ENCODE measurements at places on chromosomes 7 and 10. TPM values are rescaled to one million over a fixed set of nuclear protein-coding genes. Genes with fewer than 3 reads are reported as not detected.

DNA sequence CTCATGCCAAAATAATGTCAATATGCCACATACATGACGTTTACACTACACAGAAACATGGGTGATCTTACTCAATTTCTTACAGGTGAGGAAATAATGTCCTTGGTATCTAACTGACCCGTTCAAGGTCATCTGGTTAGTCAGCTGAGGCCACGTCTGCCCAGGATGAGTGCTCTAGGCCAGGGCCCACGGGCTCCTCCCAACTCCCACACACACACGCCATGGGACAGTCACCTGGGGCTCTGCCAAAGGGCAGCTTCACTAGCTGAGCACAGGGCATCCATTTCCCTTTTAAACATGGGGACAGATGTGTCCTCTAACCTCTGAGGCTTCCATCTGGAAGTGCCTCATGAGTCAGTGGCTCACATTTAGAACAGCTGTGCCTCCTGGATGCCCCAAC lies 123.9 kb downstream of the TNS3 start:
- H3K27ac ChIP-seq: peak overlapping the region; percentile 51
- H3K4me3 ChIP-seq: no peak overlapping the region
- H3K27me3 ChIP-seq: no peaks in the 10 kb centered on the region
- DNase-seq: peak; percentile 63
- H3K36me3 ChIP-seq: no peaks in the 10 kb centered on the region

GRCh38 chr7:156041398-156041797 lies 229.1 kb upstream of the SHH start:
- H3K27me3 ChIP-seq: no peaks in the 10 kb centered on the region
- no peak overlapping the region for H3K27ac ChIP-seq
- no peaks in the 10 kb centered on the region for H3K4me1 ChIP-seq
- DNase-seq: no peak
- no peaks in the 10 kb centered on the region for H3K36me3 ChIP-seq

DNA sequence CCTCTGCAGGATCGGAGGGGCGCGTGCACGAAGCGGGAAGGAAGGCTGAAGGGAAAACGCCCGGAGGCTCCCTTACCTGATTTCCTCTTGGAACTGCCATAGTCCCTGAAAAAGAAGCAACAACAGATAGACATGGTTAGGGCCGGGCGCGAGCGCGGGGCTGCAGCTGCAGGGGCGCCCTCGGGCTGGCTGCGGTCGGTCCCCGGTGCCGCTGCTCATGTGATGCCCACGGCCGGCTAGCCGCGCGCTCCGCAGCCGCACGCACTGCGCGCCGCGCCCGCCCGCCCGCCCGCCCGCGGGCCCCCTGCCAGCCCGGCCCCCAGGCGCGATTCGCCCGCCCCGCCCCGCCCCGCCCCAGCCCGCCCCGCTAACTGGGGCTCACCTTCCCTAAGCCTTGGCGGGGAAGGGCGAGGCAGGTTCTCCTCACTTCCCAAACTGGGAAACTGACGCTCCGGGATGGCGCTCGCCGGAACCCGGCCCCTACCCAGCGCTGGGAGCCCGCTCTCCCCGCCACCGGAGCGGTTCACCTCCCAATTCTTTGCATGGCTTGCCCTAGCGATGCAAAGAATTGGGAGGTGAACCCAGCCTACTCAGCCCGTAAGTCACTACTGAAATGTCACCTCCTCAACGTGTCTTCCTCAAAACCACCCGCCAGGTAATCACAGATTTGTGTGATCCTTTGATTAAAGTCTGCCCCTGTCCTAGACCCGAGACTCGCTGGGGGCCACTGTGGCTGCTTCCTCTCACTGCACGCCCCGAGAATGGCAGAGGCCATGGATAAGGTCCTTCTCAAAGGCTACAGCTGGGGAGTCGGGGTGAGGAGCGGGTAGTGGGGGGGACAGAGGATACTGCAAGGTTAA lies 162.2 kb downstream of the SH3PXD2A start:
- no peaks in the 10 kb centered on the region for H3K36me3 ChIP-seq
- H3K4me1 ChIP-seq: peaks cover 89% of the 10 kb centered on the region
- DNase-seq: no peak
- H3K27ac ChIP-seq: peak overlapping the region; percentile 89

DNA sequence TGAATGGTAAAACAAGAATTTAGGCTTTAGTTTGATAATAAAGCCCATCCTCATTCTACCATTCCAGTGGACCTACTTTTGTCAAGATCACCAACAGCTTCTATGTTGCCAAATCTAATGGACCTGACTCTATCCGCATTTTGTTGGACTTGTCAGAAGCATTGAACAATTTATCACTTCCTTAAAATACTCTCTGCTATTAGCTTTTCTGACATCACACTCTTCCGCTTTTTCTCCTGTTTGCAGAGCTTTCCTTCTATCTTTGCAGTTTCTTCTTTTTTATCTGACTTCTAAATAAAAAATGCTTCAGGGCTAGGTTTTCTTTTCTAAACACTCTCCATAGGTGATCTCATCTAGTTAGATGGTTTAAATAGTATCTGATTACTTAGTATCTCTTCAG lies 42.7 kb upstream of the SMIM30 start:
- DNase-seq: no peak
- H3K4me3 ChIP-seq: no peak overlapping the region
- no peaks in the 10 kb centered on the region for H3K4me1 ChIP-seq
- no peaks in the 10 kb centered on the region for H3K27me3 ChIP-seq
- H3K36me3 ChIP-seq: no peaks in the 10 kb centered on the region
- no peak overlapping the region for H3K27ac ChIP-seq

DNA sequence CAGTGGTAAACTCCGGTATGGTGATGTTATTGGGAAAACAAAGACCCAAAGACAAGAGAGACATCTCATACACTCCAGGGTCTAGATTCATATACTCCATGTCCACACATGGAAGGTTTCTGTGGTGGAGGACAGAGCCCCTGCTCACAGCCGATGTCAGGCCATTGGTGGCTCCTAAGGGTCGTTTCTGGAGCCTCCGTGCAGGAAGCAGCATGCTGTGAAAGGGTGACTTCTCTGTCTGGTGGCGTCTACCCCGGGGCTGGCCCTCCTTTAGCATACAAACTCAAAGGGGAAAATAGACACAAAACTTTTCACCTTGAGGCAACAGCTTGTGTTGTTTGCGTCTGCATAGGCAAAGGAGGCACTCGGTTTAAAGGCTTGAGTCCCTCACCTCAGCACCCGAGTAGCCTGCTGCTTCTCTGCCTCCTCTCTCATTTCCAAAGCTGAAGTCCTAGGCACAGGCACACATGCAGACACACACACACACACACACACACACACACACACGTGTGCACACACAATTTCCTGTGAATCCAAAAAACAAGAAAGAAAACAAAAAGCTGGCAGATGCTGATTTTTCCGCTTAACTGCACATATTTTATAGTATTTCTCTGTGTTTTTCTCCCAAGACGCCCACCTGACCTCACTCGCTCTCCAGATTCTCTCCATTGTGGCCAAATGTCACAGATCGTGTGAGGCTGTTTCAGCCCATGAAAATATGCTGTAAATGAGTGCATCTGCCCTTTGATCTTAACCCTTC lies 601.4 kb upstream of the MGMT start:
- H3K27ac ChIP-seq: no peak overlapping the region
- peak; percentile 3 for DNase-seq
- peaks cover 13% of the 10 kb centered on the region for H3K4me1 ChIP-seq
- no peaks in the 10 kb centered on the region for H3K27me3 ChIP-seq
- no peaks in the 10 kb centered on the region for H3K36me3 ChIP-seq
- H3K4me3 ChIP-seq: no peak overlapping the region

GRCh38 chr10:90141791-90142190 lies 440.4 kb downstream of the KIF20B start:
- no peaks in the 10 kb centered on the region for H3K27me3 ChIP-seq
- no peak overlapping the region for H3K27ac ChIP-seq
- no peaks in the 10 kb centered on the region for H3K36me3 ChIP-seq
- no peaks in the 10 kb centered on the region for H3K4me1 ChIP-seq
- no peak overlapping the region for H3K4me3 ChIP-seq
- DNase-seq: no peak

DNA sequence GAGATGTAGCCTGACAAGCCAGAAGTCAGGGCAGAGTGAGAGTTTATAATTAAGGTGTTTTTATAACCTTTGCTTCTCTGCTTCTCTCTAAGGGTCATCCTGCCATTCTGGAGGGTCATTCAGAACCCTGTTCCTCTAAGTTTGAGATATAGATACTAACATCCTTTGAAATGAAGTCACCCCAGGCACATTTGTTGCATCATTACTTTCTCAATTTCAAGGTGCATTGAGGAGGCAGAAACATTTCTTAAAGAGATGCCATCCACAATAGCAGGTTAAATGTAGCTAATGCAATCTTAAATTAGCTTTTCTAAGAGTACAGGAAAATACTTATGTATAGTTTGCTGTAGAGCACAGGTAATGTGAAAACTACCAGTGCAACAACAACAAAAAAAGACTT lies 106.4 kb downstream of the LRRC4 start:
- no peak overlapping the region for H3K4me3 ChIP-seq
- H3K27ac ChIP-seq: no peak overlapping the region
- no peaks in the 10 kb centered on the region for H3K27me3 ChIP-seq
- DNase-seq: no peak

DNA sequence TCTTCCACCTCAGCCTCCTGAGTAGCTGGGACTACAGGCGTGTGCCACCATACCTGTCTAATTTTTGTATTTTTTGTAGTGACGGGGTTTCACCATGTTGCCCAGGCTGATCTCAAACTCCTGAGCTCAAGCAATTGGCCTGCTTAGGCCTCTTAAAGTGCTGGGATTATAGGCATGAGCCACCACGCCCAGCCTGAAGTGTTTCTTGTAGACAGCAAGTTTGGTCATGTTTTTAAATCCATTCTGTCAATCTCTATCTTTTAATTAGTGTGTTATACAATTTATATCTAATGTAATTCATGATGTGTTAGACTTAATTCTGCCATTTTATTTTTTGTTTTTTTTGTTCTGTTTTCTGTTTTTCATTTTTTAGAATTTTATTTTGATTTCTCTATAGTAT lies 17.2 kb upstream of the MXI1 start:
- no peak for DNase-seq
- no peak overlapping the region for H3K4me3 ChIP-seq
- no peaks in the 10 kb centered on the region for H3K36me3 ChIP-seq

- H3K36me3 ChIP-seq: no peaks in the 10 kb centered on the region
- no peak for DNase-seq
- peaks cover 38% of the 10 kb centered on the region for H3K4me1 ChIP-seq
- no peak overlapping the region for H3K4me3 ChIP-seq
- H3K27ac ChIP-seq: peak overlapping the region; percentile 15
Observed at GRCh38 chr10:119896061-119896655, 3.6 kb downstream of the SEC23IP start.

DNA sequence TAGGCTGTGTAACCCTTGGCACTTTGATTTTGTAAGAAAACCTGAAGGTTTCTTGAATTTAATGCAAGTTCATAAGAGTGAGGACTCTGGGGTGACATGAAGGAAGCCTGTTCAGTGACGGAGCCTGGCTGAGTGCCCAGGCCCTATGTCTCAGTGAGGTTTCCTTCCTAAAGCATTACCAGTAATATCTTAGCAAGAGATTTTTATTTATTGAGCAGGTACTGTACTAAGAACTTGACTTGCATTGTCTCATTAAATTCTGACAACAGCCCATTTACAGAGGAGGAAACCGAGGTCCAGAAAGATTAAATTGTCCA lies 197.2 kb downstream of the HECW1 start:
- DNase-seq: no peak
- H3K27ac ChIP-seq: no peak overlapping the region
- H3K27me3 ChIP-seq: no peaks in the 10 kb centered on the region
- H3K4me1 ChIP-seq: no peaks in the 10 kb centered on the region

GRCh38 chr7:44727158-44727936 lies 21.3 kb upstream of the ZMIZ2 start:
- no peak overlapping the region for H3K27ac ChIP-seq
- H3K4me3 ChIP-seq: no peak overlapping the region
- no peaks in the 10 kb centered on the region for H3K27me3 ChIP-seq
- DNase-seq: no peak

DNA sequence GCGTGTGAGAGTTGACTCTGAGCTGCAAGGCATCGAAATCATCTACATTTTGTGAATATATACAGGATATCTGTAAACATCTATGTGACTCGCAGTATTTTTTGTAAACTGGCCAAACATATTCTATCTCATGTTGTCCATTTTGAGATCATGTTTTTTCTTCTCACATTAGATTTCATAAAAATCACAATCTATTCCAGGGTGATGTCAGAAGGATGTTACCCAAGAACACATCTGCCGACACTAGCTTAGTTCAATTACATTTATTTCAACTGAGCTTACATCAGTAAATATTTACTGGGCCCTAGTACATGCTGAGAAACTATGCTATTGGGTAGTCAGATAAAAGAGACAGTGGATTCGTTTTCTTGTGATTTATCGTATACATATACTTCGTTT lies 2.5 kb upstream of the BUB3 start:
- H3K4me1 ChIP-seq: no peaks in the 10 kb centered on the region
- peaks cover 69% of the 10 kb centered on the region for H3K27me3 ChIP-seq
- H3K4me3 ChIP-seq: no peak overlapping the region
- H3K27ac ChIP-seq: no peak overlapping the region

- peaks cover 6% of the 10 kb centered on the region for H3K4me1 ChIP-seq
- no peak for DNase-seq
- no peak overlapping the region for H3K4me3 ChIP-seq
- no peaks in the 10 kb centered on the region for H3K36me3 ChIP-seq
- no peaks in the 10 kb centered on the region for H3K27me3 ChIP-seq
Observed at GRCh38 chr10:5423771-5424170, 11.4 kb downstream of the NET1 start.

GRCh38 chr7:92432299-92432946 lies 14.9 kb upstream of the GATAD1 start:
- no peak overlapping the region for H3K27ac ChIP-seq
- no peaks in the 10 kb centered on the region for H3K36me3 ChIP-seq
- no peak for DNase-seq
- no peaks in the 10 kb centered on the region for H3K27me3 ChIP-seq

GRCh38 chr10:131273476-131273875 lies 38.0 kb downstream of the TCERG1L start:
- no peaks in the 10 kb centered on the region for H3K27me3 ChIP-seq
- no peaks in the 10 kb centered on the region for H3K36me3 ChIP-seq
- DNase-seq: no peak
- no peak overlapping the region for H3K27ac ChIP-seq
- no peaks in the 10 kb centered on the region for H3K4me1 ChIP-seq
- no peak overlapping the region for H3K4me3 ChIP-seq

GRCh38 chr7:149229526-149229925 lies 9.9 kb upstream of the ZNF212 start:
- no peak overlapping the region for H3K4me3 ChIP-seq
- H3K36me3 ChIP-seq: peaks cover 8% of the 10 kb centered on the region

DNA sequence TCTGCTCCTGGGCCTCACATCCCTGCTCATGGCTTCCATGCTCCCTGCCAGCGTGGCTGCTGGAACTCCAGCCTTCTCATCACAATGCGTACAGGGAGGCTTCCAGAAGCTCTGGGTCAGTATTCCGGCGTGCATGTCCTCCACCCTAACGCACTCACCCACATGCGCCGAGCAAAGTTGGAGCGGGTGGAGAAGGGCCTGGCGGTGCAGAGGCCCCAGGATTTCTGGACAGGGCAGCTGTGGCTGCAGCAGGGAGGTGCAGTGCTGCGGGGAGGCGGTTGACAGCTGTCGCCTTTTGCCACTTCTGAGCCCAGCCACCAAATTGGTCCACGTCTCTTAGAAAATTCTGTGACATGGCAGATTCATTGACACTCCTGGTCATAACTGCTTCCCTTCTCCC lies 33.6 kb upstream of the FAM20C start:
- no peaks in the 10 kb centered on the region for H3K4me1 ChIP-seq
- no peak for DNase-seq
- H3K27ac ChIP-seq: no peak overlapping the region

GBX1 gene
- total RNA-seq: not detected

CYP26A1 gene
- not detected for total RNA-seq

EFCAB10 gene
- total RNA-seq: not detected

ENKUR gene
- not detected for total RNA-seq

SPDYE17 gene
- total RNA-seq: not detected

SPDYE16 gene
- total RNA-seq: 0.98 TPM

ZNF425 gene
- 5.1 TPM for total RNA-seq

PNLIPRP1 gene
- 0.66 TPM for total RNA-seq

GPR22 gene
- not detected for total RNA-seq

PIP4K2A gene
- total RNA-seq: 34.3 TPM
